ENCODE measurements at places on chromosomes 12 and 14.
A peak's percentile ranks its signal among the peaks of the same experiment; 100 is the strongest.

DNA sequence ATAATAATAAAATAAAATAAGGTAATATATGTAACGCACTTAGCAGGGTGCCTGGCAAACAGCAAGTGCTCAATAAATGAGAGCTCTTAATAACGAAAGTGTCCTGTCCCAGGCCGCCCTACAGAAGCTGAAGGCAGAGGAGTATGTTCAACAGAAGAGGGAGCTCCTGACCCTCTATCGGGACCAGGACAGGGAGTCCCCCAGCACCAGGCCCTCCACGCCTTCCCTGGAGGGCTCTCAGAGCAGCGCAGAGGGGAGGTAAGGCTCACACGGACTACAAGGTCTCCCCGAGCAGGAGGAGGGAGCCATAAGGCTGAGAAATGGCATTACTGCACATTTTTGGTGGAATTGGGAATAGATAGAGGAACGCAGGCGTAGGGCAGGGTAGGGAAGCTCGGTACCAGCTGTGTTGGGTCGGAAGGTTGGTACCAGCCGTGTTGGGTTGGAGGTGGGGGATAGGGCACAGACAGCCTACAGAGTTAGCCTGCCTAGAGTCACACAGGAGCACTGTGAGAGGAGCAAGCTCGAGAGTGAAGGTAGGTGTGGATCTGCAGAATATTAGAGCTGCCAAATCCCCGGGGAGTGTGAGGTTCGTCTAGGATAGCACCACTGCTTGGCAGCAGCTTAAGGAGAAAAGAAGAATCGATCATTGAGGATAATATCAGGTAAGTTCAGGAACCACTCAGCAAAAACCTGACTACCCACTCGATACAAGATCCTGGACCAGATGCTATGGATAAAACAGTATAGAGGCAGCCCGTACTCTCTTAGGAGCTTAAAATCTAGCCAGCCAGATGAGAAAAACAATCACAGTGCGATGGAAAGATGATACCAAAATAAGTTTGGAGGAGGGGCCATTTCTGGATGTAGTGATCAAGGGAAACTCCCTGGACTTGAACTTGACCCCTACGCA lies 15.3 kb downstream of the TNFRSF1A start:
- peaks cover 24% of the 10 kb centered on the region for H3K36me3 ChIP-seq
- peaks cover 17% of the 10 kb centered on the region for H3K4me1 ChIP-seq
- H3K4me3 ChIP-seq = no peak overlapping the region
- no peak for DNase-seq
- no peaks in the 10 kb centered on the region for H3K27me3 ChIP-seq

GRCh38 chr14:64755781-64756221 lies 51.6 kb downstream of the PLEKHG3 start:
- peak overlapping the region; percentile 42 for H3K4me3 ChIP-seq
- peaks cover 21% of the 10 kb centered on the region for H3K4me1 ChIP-seq
- peaks cover 8% of the 10 kb centered on the region for H3K27me3 ChIP-seq
- peak; percentile 20 for DNase-seq
- H3K36me3 ChIP-seq = no peaks in the 10 kb centered on the region
- peak overlapping the region; percentile 59 for H3K27ac ChIP-seq

DNA sequence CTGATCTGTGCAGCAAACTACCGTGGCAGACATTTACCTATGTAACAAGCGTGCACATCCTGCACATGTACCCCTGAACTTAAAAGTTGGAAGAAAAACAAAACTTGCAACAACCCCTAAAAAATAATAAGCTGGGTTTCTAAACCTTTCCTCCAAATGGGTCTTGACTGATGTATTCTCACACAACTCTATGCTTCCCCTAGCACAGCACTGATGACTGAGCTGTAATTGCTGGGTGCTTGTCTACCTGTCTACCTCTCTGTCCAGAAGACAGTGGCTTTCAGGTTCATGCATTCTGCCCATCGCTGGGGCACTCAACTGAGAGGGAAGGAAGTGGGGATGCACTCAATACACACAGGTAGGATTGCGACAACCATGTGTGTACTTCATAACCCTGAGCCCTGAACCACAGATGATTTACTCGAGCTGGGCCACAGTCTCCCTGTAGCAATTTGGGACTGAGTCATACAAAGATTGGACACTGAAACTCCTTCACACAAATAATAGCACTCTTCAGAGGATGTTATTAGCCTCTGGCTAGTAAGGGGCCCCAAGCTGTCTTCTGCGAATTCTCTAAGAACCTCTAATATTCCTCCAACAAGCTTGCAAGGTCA lies 44.8 kb upstream of the TMPO start:
- no peak for DNase-seq
- H3K4me3 ChIP-seq = no peak overlapping the region
- H3K27me3 ChIP-seq = no peaks in the 10 kb centered on the region
- H3K4me1 ChIP-seq = peaks cover under 1% of the 10 kb centered on the region
- no peak overlapping the region for H3K27ac ChIP-seq

GRCh38 chr12:122830517-122831214 lies 4.6 kb upstream of the HIP1R start:
- DNase-seq = no peak
- H3K36me3 ChIP-seq = no peaks in the 10 kb centered on the region
- H3K27ac ChIP-seq = no peak overlapping the region
- peaks cover 39% of the 10 kb centered on the region for H3K27me3 ChIP-seq
- peaks cover 11% of the 10 kb centered on the region for H3K4me1 ChIP-seq

DNA sequence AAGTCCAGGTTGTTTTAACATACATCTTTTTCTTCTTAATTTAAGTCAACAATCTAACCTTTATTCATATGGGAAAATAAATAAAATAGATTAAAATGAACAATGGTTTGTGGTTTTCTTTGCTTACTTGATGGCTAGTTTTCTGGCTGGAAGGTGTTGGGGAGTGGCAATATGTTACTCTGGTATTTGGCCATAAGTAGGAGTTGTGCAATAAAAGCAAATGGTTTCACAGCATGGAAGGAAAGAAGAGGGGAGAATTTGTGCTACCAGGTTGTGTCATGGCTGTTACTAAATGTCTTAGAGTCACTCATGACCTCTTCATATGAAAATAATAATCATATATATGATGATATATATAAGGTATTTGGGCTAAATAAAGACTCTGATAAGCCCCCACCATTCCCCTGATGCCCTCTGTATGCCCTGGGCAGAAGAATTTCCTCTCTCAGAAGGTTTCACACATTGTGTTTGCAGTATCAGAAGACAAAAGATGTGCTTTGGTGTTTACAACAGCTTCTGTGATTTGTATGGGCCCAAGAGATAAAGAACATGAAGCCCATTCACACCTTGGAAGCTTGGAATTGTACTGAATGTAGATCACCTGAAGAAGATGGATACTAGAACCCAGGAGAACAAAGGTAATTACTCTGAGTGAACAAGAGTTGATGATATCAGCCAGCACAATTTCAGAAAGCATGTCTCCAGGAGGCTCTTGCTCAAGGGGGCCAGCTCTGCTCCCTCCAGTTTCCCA lies 160.9 kb downstream of the ALG10B start:
- H3K4me1 ChIP-seq = no peaks in the 10 kb centered on the region
- H3K27me3 ChIP-seq = no peaks in the 10 kb centered on the region
- DNase-seq = no peak
- H3K4me3 ChIP-seq = no peak overlapping the region

DNA sequence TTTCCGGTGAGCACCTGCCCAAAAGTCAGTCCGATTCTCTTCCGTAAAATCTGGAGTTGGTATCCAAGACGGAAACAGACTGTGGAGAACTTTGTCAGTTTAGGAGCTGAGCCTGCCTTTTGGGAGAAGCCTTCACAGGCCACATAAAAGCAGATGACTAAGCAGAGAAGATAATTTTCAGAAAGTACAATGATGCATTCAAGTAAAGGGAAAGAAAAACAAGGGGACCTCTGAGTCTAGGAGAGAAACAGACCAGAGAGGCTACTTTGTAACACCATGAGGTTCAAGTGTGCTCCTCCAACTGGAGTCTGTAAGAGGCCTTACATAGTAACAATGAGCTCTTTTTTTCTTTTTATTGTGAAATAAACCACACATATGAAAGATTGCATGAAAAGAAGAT lies 21.1 kb downstream of the TMED8 start:
- peaks cover 3% of the 10 kb centered on the region for H3K36me3 ChIP-seq
- no peaks in the 10 kb centered on the region for H3K27me3 ChIP-seq
- H3K4me3 ChIP-seq = no peak overlapping the region
- H3K27ac ChIP-seq = no peak overlapping the region

- H3K4me3 ChIP-seq = no peak overlapping the region
- H3K27ac ChIP-seq = no peak overlapping the region
- no peaks in the 10 kb centered on the region for H3K36me3 ChIP-seq
- H3K4me1 ChIP-seq = no peaks in the 10 kb centered on the region
Measured at GRCh38 chr12:5661811-5662210, 229.9 kb downstream of the NTF3 start.

DNA sequence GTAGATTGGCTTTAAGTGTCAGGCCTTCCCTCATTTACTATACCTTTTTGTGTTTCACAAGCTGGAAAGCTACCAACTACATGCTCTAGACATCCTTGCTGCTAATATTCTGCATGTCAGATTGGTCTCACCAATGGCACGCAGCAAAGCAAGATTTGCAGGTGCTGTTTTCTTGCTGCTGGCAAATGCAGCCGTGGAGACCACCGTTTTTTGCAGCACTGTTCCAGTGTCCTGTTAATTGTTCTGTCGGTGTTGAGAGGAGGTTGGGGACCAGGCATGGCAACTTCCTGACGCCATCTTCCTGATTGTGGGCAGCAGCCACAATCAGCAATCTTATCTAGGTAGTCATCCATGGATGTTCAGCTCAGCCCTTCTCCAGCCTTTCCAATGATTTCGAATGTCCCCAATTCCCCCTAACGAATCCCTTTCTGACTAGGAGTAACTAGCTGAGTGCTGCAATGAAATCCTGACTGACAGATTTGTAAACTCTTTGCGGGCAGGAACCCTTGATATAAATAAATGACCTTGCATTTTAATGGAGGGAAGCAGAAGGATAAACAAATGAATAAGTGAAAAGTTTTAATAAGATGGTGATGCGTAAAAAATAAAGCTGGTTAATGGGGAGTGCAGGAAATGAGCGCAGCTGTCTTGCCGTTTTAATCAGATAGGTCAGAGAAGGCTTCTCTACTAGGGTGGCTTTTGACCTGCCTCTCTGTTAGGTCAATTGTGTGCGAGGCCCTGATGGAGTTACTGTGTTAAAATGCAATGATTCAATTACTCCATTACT lies 574 bp upstream of the CRADD start:
- peak overlapping the region; percentile 96 for H3K4me3 ChIP-seq
- peak overlapping the region; percentile 100 for H3K27ac ChIP-seq
- no peak for DNase-seq
- H3K27me3 ChIP-seq = peaks cover 7% of the 10 kb centered on the region

- peaks cover 58% of the 10 kb centered on the region for H3K4me1 ChIP-seq
- peaks cover 13% of the 10 kb centered on the region for H3K36me3 ChIP-seq
- H3K27ac ChIP-seq = peak overlapping the region; percentile 96
- peak overlapping the region; percentile 76 for H3K4me3 ChIP-seq
Measured at GRCh38 chr14:89719366-89720075, 235.0 kb downstream of the EFCAB11 start.

DNA sequence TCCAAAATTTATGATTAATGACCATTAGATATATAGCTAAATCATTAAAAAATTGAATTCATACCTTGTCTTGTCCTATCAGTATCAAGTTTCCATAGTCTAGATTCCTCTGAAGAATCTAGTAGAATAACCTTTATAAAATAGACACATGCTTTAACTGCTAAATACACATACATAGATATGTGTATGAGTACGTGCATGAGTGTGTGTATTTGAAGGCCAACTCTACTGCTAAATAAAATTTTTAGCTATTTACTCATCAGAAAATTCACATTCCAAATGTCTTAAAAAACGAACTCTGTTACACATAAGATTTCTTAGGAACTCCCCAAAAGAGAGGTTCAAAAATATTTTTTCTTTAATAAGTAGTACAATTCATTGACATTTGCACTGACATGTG lies 233.0 kb downstream of the SSPN start:
- no peak for DNase-seq
- no peaks in the 10 kb centered on the region for H3K4me1 ChIP-seq
- no peak overlapping the region for H3K27ac ChIP-seq

DNA sequence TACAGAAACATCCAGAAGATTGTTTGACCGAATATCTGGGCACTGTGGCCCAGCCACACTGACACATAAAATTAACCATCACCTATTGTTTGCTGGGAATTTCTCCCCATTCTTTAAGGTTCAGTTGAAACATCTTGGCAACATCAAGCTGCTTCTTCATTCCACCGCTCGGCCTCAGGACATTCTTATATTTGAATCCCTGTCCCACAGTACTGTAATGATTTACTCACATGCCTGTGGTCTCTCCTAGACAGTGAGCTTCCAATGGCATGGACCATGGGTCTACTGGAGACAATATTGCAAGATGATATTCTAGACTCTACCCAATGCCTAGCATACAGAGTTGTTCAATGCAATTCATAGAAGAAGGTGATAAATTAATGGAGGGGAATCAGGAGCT lies 56.1 kb downstream of the EMP1 start:
- no peak overlapping the region for H3K27ac ChIP-seq
- H3K27me3 ChIP-seq = peaks cover 14% of the 10 kb centered on the region
- no peaks in the 10 kb centered on the region for H3K36me3 ChIP-seq
- DNase-seq = no peak
- H3K4me3 ChIP-seq = no peak overlapping the region
- H3K4me1 ChIP-seq = peaks cover 3% of the 10 kb centered on the region

All from T-helper 2 cell treated with Interferon-gamma antibody and Interleukin-4, amounts not matched to agents 5 μg/mL and 100 μg/mL, for 36 hours (primary cell).